ENCODE measurements at places on chromosomes 7 and 10.

DNA sequence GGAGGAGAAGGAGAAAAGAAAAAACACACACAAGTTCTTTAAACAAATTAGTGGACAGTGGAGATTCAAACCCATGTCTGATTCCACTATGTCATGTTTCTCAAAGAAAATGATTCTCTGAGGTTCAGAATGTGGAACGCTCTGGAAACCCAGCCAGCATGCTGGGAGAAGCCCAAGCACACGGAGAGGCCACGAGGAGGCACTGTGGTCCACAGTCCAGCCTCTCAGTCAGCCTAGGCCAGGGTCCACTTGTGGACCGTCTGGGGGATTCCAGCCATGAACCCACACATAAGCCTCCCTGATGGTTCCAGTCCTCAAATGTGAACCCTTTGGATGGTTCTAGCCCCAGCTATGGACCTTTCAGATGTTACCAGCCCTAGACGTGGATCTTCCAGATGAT, 73.4 kb downstream of the CAV1 start:
- DNase-seq = no peak

DNA sequence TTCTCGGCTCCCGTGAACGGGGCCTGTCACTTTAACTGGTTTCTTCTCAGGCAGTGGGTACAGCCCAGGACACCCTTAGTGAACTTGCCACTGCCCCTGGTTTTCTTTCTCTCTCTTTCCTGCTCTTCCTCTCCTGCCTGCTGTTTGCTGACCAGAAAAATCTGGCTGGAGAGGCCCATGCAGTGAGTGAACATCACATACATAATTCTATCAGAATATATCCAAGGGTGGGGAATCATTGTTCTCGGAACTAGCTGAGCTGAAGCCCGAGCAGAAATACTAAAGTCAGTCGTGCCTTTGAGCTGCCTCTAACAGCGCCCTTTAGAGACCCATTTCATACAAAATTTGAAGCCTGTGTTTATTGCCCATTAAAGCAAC, 501.5 kb upstream of the GALNT17 start:
- no peak for DNase-seq

GRCh38 chr10:58608826-58609531, 96.3 kb downstream of the BICC1 start:
- DNase-seq = no peak

- no peak for DNase-seq
Observed at GRCh38 chr7:80499350-80499953, 12.4 kb downstream of the GNAT3 start.

GRCh38 chr7:37449621-37450020, 957 bp upstream of the ELMO1 start:
- DNase-seq = no peak

DNA sequence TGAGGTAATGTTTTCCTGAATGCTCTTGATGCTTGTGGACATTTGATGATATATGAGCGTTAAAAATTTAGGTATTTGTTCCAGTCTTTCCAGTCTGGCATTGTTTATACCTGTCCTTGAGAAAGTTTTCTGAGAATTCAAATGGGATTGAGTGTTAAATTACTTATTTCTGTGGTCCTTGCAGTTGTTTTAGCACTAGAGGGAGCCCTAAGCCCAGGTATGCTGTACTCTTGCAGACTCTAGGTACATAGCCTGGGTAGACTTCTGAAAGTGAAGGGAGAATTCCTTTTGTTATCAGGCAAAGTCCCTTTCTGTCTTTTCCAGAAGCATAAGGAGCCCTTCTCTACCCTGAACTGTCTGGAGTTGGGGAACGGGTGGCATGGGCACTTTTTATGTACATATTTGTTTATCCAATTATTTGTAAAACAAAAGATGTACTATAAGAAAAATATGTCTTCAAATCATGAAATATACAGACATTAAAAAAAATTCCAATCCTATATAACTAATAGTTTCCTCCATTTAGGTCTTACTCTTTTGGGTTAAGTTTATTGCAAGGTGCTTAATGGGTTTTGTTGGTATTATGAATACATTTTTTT, 262.1 kb downstream of the ATRNL1 start:
- no peak for DNase-seq

GRCh38 chr7:141992156-141992555, 3.5 kb upstream of the MGAM start:
- no peak for DNase-seq

- DNase-seq = no peak
Observed at GRCh38 chr7:26444555-26444954, 152.9 kb downstream of the SNX10 start.

DNA sequence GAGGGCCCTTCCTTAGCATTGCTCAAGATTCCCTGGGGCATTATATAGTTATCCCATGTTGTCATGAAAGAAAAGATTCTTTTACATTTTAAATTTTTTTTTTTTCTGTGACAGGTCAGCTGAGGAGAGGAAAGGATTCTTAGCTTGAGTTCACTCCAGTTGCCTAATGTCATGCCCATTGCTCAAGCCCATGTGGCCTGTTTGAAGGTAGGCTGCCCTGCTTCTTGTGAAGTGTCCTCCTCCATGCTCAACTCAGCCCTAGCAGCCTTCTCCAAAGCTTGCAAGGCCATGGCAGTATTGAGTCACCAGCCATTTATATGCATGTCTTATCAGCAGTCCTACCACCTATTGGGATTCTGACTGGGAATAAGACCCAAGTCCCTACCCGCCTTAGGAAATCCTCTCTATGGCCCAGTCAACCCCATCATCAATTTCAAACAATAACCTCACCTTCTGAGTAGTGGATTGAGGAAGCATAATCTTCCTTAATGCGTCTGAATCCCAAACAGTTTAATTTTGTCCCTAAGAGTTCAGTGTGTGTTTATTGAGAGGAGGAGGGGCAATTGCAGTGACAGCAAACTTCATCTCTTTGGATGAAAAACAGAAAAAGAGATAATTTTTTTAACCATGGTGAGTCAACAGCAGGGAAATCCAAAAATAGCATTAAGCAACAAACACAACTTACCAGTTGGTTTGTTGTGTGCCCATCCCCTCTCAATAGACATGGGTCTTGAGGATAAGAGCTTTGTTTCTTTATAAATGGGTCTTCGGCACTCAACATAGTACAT, 38.6 kb upstream of the WASL start:
- DNase-seq = no peak

DNA sequence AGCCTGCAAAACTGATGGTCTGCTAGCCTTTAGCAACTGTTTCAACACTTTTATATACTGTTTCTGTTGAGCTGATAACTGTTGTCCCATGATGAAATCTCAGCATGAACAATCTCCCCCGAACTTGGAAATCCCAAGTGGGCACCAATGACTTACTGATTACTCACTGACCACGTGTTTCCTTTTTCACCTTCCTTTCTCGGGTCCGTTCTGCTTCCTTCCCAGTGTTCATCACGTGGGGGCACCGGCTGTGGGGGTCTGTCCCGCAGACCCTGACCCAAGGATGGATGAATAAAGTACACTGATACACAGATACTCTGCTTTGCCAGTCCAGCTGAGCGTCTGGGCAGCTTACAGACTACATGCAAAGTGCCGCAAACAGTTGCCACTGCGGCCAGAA, 39.0 kb upstream of the RASGEF1A start:
- DNase-seq = no peak

GRCh38 chr7:23394488-23395171, 75.7 kb downstream of the IGF2BP3 start:
- no peak for DNase-seq

- DNase-seq = no peak
Observed at GRCh38 chr10:74641659-74642058, 184.7 kb upstream of the KAT6B start.

- DNase-seq = no peak
Observed at GRCh38 chr7:11548532-11548931, 283.5 kb downstream of the THSD7A start.

DNA sequence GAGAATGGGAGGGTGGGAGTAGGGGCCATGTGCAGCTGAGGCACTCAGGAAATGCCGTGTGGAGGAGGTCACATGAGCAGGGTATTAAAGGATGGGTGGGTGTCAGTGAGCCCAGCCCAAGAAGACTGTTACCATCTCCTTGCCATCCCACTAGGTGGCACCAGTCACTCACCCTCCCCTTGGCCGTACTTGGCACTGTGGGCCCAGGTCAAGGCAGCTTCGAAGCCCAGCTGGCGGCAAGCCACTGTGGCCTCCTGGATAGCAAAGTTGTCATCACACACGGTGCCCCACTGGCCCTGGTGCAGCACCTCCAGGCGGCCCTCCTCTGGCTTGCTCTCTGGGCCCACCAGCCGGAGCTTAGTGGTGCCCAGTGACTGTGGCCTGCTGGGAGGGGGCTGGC, 5.4 kb downstream of the LOXL4 start:
- DNase-seq = no peak

DNA sequence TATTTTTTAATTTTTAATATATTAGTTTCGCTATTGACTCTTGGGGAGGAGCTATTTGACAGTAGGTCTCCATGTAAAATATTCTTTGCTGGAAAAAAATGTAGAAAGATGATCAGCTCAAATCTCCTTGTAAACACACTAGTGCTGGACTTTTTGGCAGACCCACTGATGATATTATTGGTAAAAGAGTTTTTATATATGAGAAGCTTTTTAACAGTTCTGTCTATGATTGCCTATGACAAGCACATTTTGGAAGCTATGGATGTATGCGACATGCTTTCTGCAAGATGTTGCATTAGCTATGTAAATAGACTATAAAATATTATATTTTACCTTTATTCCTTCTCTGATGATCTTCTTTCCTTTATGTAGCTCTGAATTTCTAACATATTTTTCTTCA, 928.5 kb downstream of the DNAJB9 start:
- DNase-seq = no peak

GRCh38 chr10:114300036-114300645, 61.1 kb downstream of the VWA2 start:
- no peak for DNase-seq

DNA sequence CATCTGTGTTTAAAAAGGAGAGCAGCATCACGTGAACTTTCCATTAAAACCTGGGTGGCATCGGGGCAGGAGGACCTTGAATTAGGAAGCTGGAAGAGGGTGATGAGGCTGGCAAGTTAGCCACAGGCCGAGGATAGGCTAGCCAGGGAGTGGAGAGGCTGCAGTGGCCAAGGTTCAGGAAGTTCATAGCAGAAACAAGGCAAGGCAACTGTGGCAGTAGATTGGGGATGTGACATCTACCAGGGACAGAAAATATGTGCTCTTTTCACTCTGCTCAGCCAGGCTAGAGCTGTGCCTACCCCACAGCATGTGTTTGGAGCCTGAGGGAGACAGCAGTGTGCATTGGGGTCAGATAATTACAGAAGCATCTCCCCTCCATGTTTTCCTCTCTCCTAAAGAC, 2.2 kb upstream of the INPP5F start:
- no peak for DNase-seq

GRCh38 chr10:2097937-2098336, 360.6 kb upstream of the ADARB2 start:
- DNase-seq = no peak

DNA sequence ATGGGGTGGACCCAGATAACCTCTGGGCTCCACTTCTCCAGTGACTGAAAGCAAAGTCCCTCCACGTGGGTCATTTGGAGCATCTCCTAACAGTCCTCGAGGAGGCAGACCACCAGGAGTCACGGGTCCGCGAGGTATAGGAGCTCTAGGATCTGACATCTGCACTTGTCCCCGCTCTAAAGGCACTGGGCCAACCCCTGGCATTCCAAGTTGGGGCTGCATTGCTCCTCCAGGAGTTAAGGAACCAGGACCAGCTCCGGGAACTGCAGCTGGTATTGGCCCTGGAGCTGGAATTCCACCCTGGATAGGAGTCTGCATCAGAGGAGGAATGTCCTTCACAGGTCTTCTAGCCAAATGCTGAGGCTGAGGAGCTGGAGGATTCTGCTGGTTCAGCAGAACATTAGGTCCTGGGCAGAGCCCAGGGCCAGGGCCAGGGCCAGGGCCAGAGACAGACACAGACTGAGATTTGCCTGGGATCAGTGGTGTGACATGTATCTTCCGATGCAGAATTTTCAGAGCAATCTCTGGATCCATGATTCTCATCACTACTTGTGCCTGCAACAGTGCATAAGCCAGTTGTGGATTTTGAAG, 827 bp downstream of the CSTF2T start:
- no peak for DNase-seq

DNA sequence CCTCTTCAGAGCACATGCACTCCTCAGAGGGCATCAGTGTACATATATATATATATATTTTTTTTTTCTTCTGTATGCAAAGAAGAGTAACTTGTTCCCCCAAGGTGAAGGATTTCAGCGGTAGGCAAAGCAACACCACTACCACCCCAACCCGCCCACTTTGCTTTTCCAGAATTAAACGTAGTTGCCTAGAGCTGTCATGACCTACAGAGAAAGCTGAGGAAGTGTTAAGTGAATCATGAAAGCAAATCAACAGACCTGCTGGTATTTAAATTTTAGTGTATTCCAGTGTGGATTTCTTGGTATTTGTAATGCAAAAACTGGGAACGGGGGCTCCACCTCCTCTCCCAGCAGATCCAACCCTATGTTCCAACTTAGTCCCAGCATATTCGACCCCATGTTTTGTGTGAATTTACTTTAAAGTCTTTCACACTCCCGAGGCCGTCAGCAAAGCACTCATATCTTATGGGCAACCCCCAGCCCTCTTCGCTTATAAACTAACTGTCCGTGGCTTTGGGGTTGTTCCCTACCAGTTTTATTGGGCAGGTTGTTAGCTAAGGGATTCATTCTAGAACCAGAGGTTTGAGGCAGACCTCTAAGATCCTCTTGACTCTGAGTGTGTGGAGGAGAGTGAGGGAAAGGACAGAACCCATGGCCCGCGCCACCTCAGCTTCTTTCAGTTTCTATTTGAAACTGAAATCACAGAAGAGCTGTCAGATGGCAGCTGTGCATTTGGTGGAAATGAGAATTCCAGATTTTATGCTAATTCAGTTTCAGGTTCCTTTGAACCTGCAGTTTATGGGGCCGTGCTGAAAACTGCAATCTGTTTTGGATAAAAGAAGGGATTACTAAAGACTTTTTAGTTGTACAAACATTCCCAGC, 450.2 kb upstream of the GALNT17 start:
- no peak for DNase-seq

- DNase-seq = no peak
Observed at GRCh38 chr10:73167458-73167782, 388 bp downstream of the ECD start.

DNA sequence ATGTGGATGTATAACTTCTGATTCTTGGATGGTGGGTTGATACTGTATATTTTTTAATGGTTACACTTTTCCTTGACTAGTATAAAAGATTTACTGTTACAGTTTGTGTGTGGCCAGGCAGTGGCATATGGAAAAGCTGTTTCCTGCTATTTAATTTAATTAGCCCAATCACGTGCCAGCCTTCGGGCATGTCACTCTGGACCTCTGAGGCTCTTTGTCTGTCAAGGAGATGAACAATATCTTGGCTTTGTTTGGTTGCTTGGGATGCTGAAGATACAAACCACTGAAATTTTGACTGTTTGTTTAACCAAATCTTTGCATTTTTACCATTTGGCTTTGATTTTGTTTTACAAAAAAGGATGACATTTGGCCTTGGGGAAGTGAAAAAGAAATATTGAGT, 185.0 kb downstream of the HDAC9 start:
- no peak for DNase-seq

GRCh38 chr10:125054669-125055268, 105.6 kb downstream of the CTBP2 start:
- no peak for DNase-seq

GRCh38 chr10:86390337-86391120, 23.9 kb upstream of the GRID1 start:
- DNase-seq = no peak

- DNase-seq = no peak
Observed at GRCh38 chr7:100465702-100466311, 1.7 kb upstream of the SPACDR start.

GRCh38 chr7:35722054-35722849, 27.3 kb upstream of the HERPUD2 start:
- no peak for DNase-seq

- no peak for DNase-seq
Observed at GRCh38 chr7:44382459-44383265, 57.3 kb upstream of the CAMK2B start.
